Stimulated activated naive CD8-positive, alpha-beta T cell treated with anti-CD3 and anti-CD28 coated beads, Interleukin-15, amount 100 ng/mL, for 72 hours (primary cell): ENCODE measurements at places on chromosomes 16 and 17.
A peak's percentile ranks its signal among the peaks of the same experiment; 100 is the strongest.

- DNase-seq: no peak
These were observed 98.3 kb downstream of the RPGRIP1L start for GRCh38 chr16:53605356-53605755.

- DNase-seq: no peak
These were observed 30.8 kb downstream of the LMF1 start for GRCh38 chr16:939941-940340.

DNA sequence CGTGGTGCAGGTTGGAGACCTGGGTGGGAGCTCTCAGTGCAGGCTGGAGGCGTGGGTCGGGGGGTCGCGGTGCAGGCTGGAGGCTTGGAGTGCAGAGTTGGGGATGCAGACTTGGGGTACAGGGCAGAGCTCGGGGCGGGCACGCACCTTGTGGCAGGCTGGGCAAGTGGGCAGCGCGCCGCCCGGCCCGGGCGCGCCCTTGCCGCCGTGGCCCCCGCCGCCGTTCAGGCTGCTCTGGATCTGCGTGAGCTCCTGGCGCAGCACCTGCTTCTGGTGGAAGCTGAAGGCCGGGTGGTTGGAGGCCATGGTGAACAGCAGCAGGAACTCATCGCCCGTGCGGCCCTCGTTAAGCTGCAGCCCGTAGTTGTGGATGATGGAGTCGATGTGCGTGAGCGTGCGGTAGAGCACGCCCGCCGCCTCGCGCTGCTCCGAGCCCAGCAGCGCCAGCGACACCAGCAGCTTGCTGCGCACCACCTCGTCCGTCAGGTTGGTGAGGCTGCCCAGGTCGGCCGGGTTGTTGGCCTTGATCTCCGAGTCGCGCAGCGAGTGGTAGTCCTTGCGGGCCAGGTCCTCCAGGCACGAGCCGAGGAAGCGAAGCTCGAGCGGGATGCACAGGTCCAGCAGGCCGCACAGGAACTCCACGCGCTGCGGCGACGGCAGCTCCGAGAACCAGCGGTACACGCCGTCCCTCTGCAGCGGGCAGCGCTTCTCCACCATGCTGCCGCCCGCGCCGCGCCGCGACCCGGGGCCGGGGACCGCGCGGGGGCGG, 1.1 kb downstream of the ZCCHC14 start:
- DNase-seq: peak; percentile 46

GRCh38 chr16:49093939-49094338, 187.7 kb downstream of the CBLN1 start:
- DNase-seq: no peak

DNA sequence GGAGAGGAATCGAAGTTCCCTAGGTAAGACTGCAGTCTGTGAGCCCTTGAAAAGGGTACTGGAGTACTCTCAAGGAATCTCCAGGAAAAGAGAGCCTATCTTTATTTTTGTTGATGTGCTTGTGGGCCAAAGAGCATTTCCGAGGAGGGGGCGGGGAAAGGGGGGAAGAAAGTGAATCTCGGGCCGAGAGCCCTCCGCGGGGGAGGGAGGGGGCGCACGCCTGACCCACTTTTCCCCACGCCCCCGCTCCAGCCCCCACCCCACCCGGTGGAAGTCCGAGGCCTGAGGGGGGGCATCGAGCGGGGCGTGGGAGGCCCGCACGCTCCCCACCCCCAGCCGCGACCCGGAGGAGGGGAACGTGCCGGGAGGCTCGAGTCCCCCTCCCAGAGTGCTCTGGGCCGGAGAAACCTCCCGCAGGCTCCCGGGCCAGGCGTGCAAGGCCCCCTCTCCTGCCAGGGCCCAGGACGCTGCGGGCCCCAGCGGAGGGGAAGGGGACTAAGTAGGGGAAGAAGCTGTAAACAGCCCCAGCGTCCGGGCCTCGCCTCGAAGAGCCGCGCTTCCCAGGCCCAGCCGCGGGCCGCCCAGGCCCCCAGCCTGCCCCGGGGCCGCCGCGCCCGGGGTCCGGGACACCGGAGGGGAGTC, 444 bp downstream of the HELZ start:
- no peak for DNase-seq

DNA sequence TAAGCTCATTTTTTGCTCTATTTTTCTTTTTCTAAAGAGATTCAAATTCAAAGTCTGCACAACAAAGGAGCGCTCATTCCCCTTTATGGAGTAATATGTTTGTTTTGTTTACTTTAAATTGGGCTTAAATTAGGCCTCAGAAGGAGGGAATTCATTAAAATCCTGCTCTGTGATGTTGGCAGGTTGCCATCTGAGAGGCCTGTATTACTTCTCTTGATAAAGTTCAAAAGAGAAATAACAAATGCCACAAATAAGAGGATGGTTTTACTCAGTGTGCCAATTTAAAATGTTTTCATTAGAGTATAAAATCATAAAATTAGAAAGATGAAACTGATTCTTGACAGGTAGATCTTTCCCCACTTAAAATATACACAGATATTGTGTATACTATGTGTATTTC, 54.5 kb upstream of the HLF start:
- no peak for DNase-seq

DNA sequence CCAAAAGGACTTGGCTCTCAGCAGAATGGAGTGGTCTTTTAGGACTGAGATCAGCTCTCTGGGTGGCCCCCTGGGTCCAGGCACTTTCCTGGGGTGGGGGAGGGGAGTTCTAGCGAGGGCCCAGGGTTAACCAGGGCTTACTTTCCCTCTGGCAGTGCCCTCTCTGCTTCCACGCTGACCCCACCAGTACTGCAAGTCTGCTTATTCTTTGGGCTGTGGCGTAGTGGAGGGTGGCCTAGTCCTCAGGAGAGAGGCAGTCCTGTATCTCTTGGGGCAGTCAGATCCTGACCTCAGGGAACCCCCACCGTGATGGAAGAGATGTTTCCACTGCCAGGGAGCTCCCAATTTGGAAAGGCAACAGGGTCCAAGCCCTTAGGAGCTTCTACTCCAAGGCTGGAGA, 79.4 kb downstream of the CCDC182 start:
- DNase-seq: no peak
